Stimulated activated CD8-positive, alpha-beta memory T cell treated with anti-CD3 and anti-CD28 coated beads, Interleukin-15, amount 100 ng/mL, for 4 hours (primary cell): ENCODE measurements at places on chromosomes 1 and 21.

DNA sequence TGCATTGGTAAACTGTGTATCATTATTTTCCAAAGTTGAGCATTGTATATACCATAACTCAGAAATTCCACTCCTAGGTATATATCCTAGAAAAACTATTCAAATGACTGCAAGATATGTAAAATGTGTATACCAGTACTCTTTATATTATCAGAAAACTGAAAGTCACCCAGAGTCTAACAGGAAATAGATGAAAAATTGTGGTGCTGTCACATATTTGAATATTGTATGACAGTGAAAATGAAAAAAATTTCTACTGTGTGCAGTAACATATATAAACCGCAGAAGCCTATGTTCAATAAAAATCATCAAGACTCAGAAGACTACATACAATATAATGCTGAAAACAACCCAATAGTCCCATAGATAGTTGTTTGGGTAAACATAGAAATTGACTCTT lies 74.4 kb upstream of the LYPLAL1 start:
- DNase-seq, result no peak

DNA sequence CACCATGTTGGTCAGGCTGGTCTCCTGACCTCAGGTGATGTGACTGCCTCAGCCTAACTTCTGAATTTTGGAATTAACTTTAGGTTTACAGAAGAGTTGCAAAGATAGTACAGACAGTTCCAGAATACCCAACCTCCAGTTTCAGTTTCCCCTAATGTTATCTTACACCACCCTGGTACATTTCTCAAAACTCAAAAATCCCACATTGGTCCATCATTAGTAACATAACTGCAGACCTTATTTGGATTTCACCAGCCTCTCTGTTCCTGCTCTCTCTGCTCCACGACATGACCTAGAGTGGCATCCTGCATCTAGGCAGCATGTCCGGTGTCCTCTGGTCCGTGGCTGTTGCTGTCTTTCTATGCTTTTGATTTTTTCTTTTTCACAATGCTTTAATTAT lies 5.0 kb upstream of the ZC3H12A start:
- no peak for DNase-seq

GRCh38 chr1:76027341-76027740 lies 47.2 kb upstream of the ST6GALNAC3 start:
- no peak for DNase-seq

- DNase-seq, result no peak
Observed at GRCh38 chr1:168206111-168206510, 19.7 kb upstream of the SFT2D2 start.

DNA sequence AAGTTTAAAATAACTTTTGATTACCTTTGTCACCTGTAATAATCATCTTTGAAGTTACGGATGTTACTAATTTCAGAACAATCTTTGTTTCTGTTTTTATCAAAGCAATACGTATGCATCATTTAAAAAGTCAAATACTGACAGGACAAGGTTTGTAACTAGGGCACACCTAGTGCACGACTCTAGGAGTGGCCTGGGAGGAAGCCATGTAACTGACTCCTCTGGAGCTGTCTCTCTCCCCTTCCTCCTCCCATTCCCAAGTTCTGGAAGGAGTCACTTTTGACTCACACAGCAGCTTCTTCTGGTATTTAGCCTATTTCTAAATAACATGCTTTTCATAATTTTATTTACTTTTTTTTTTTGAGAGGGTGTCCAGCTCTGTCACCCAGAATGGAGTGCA lies 11.8 kb upstream of the RAP1GAP start:
- no peak for DNase-seq

GRCh38 chr1:1758059-1758621 lies 20.1 kb downstream of the NADK start:
- DNase-seq, result no peak
